ENCODE measurements at places on chromosomes 6 and 20.

DNA sequence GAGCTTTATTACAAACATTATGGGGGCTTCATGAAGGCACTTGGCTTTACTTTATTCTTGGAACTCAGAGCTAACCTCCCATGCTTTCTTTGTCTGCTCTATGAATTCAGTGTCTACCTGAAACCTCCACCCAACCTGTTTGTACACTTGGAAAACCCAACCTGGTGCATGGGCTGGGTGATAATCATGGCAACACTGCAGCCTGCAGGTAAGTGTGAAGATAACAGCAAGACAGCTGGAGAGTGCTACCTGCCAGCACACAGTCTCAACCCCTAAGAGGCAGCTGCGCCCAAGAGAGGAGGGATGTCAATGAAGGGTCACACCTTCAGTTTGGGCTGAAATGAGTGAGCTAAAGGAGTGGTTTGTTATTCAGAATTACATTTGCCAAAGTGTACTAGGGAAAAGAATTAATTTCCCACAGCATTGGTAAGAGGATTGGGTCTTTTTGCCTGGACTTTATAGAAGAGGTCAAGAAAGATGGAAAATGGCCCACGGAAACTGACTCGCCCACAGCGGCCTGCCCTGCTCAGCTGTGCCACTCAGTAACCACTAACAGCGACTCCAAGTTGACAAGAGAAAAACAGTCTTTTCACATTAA, 24.4 kb downstream of the FOXQ1 start:
- DNase-seq, result no peak

DNA sequence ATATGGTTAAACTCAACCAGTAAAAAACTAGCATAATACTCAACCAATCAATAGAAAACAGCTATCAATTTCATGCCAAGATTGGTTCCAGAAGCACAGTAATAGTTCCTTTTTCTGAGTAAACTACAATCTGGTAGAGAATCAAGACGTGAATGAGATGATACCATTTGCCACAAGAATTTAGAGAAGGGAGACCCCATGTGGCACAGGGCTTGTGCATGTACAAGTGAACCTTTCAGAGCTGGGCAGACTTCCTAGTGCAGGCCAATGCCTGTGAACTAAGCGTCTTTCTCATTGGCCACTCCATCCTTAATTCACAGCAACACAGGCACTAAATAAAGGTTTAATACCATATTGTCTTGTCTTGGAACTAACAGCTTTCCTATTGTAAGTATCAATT, 213.5 kb downstream of the RFPL4B start:
- DNase-seq, result no peak

DNA sequence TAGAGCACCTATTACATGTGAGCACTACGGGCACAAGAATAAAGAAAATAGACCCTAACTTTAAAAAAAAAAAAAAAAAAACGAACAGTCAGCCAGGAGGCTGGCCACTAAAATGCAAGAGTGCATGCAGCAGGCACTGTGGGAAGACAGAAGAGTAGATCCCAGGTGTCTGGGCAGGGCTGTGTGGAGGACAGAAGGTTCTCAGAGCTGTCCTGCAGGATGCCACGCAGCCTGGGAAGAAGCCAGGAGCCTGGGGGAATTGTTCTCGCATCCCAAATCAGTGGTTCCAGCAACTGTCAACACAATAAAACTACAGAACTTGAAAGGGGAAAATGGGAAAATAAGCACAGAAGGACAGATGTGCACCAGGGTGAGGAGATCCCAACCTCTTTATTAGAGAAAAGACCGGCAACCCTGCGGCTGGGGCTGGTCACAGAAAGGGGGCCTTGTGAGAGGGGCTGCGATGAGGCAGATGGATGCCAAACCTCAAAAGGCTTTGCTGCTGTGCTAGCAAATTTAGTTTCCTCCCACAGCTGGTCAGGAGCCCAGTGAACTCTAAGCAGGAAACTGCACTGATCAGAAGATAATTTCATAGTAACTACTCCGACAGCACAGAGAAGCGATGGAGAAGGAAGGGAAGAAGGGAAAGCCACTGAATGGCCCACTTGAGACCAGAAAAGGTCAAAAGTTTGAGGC, 30.9 kb downstream of the MAP3K5 start:
- DNase-seq, result peak; percentile 58

GRCh38 chr20:35616465-35617396, 1.1 kb downstream of the SPAG4 start:
- peak; percentile 50 for DNase-seq

DNA sequence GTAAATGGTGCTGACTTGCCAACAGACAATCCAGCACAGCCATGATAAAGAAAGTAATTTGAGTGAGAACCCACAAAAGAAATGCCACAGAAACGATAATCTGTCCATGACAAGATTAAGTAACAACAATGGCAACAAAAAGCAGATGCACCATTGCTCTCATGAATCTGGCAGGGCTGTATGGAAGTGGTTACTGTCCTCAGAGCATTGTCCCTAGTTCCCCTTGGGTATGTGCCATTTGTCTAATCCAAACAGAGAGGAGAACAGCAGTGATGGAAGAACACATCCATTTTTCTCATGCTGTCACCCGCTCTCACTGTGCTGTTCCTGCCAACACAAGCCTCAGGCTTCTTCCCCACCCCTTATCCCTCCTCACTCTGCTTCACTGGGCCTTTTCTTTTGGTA, 65.8 kb downstream of the REV3L start:
- DNase-seq, result peak; percentile 68

GRCh38 chr20:36908603-36909002, 32.7 kb downstream of the TLDC2 start:
- DNase-seq, result no peak

GRCh38 chr6:31943742-31944141, 2.2 kb upstream of the CFB start:
- DNase-seq, result no peak
